ENCODE measurements at places on chromosomes 16 and 17.

- peak; percentile 31 for DNase-seq
Observed at GRCh38 chr16:47258874-47259461, 115.2 kb upstream of the NETO2 start.

- no peak for DNase-seq
Observed at GRCh38 chr17:789160-789840, 7.1 kb downstream of the MRM3 start.

- no peak for DNase-seq
Observed at GRCh38 chr16:11250091-11250785, 5.8 kb downstream of the SOCS1 start.

DNA sequence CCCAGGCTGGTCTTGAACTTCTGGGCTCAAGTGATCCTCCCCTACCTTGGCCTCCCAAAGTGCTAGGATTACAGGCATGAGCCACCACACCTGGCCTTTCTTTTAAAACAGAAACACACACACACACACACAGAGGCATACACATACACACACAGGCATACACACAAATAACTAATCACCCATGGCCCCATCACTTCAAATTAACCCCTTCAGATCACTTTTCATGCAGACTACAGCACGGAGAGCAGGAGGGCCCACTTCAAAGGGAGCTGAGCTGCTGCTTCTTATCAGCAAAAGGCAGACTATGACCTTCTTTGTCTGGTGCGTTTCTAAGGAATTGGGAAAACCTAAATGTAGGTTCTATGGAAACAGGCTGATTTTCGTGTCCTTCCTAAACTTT, 1.9 kb downstream of the CLCN7 start:
- no peak for DNase-seq

DNA sequence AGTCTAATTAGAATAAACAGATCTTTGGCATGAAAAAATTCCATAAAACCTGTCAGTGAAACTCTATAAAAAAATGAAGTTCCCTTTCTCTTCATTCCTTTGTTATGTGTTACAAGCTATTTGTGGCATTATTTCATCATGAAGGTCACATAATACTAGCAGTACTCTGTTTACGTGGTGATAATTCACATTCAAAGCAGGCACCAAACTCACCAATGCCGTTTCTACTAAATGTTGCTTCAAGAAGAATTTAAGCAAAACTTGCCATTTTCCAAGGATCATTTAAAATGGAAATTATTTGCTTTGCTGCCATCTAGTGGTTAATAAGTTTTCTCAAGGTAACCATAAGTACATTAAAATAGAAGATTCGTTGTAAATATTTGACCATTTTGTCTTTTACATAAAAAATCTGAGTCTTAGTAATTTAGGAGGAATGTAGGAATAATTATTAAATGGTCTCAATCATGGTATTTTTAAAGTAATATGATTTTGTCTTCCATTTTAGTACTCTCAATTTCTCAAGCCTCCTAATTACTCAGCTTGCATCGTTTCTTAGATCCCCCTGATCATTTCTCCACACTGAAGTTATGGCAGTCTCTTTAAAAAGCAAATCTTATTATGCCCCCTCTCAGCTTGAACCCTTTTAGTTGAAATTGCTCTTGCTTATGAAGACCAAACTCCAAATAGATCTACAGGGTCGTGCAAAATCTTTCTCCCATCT, 80.8 kb downstream of the OMG start:
- peak; percentile 64 for DNase-seq

DNA sequence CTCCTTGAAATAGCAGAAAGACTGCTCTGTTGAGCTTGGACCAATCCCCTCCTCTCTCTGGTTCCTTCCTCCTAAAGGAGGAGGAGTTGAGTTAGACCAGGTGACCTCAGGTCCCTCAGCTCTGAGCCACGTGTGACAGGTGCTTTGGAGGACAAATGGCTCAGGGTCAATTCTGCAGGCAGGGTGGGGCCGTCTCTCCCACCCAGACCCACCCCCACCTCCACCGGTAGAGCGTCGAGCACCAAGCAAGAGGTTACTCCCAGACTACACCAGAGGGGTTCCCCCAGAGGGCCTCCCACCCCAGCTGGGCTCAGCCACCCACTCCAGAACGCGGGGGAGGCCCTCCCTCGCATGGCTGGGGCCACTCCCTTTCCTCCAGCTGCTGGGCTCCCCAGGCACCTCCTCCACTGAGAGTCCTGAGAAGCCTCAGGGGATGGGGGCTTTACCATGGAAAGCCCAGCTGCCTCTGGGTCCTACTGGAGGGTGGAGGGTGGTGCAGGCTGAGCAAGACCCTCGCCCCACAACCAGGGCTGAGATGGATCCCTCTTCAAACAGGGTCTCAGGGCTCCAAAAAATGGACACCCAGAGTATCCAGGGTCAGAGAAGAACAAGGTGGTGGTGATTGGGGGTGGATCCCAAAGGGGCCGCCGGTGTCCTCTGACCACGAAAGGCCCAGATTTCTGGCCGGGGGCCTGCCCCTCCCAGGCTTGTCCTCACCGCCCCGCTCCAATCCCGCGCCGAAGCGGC, 7.6 kb downstream of the MYO1C start:
- peak; percentile 81 for DNase-seq

- DNase-seq = no peak
Observed at GRCh38 chr16:65905331-65905730, 461.2 kb upstream of the CDH5 start.

DNA sequence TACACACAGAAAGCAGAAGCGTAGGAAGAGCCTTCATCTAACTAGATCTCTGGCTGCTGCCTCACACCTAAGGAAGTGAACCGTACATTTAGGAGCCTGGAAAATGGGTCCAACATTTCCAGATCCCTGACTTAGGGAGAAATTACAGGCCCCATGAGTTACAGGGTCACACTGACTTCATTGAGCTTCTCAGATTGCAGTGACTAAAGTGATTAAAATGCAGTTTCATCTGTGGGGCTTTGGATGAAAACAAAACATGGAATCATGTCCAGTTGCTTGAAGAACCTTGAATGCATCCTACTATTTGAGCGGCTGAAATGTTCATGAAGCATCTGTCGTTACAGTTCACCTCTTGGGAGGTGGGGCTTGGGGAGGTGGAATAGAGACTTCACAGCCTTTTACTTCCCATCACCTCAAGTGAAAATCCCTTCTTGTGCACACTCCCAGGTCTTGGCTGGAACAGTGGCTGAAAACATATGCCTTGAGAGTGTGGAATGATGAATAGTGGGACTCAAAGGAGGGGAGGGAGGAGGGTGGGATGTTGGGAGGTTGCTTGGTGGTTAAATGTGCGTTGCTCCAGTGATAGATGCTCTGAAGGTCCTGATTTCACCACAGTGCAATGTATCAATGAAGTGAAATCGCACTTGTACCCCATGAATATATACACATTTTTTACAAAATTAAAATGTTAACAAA, 19.7 kb downstream of the TEKT3 start:
- DNase-seq = no peak

- DNase-seq = no peak
Observed at GRCh38 chr17:44354582-44355561, 8.8 kb downstream of the FAM171A2 start.

DNA sequence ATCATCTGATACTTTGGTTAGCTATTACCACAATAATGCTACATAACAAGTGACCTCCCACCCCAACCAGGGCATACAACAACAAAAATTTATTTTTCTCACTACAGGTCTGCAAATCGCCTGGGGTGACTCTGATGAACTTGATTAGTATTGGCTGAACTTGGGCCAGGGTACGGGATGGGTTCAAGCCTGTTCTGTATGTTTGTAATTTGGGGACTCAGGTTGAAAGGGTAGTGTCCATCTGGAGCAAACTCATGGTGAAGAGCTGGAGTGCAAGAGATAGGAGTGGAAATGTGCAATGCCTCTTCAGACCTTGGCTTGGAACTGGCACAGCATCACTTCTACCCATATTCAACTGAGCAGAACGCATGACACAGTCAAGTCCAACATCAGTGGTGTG, 16.3 kb upstream of the NKD1 start:
- DNase-seq = no peak

GRCh38 chr16:89531821-89532526, 23.8 kb downstream of the SPG7 start:
- no peak for DNase-seq

DNA sequence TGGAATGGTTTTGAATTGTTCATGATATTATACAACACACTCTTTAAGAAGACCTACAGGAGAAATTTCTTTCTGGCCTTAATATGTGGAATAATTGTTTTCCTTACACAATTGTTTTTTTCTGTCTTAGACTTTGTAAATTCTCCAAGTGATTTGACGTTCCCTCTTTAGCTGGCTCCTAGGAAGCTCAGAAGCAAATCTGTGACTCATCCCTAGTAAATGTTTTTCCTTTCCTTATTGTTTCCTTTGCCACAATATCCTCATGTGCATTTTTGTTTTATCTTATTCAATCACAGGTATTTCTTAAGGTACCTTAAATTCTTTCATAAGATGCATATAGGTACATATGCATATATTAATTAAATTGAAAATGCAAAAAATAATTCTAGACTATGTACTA, 13.5 kb downstream of the KIAA0753 start:
- no peak for DNase-seq
